ENCODE measurements at places on chromosomes 3 and 15.

GRCh38 chr3:115961380-115961779, 338.1 kb downstream of the GAP43 start:
- no peak for DNase-seq

DNA sequence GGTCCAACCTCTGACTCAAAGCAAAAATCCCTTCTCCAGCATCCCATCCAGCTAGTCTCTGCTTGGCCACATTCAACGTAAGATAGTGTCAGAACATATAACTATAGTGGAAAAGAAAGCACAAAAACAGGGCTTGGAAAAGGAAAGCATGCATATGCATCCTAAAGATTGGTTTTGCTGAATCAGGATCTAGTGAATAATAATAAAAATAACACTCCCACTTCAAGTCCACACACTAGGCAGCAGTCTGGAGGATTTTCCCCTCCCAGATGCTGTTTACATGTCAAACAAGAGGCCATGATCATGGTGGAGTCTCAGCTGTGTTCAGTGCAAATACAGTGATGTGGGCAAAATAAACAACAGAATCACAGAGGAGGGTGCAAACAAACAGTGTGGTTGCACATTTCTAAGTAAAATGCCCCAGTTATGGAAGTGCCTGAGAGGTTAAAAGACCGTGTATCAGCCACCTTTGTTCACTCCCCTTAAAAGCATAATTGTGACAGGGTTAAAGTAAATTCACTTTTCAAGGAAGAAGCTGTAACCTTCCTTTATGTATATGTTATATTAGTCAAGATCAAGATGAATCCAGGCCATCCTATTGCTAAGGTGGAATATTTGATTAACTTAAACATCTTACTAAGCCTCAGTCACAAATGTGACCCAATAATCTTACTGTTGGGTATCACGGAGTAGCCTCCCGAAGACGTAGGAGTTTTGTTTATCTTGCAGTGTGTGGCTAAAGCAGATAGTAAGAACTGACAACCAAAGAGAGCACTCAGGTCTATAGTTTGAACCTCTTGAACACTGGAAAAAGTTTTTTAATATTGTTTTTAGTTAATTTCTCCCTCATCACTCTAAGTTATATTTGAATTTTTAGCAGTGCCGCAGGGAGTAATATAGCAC, 424.5 kb downstream of the SOX2 start:
- DNase-seq: no peak

DNA sequence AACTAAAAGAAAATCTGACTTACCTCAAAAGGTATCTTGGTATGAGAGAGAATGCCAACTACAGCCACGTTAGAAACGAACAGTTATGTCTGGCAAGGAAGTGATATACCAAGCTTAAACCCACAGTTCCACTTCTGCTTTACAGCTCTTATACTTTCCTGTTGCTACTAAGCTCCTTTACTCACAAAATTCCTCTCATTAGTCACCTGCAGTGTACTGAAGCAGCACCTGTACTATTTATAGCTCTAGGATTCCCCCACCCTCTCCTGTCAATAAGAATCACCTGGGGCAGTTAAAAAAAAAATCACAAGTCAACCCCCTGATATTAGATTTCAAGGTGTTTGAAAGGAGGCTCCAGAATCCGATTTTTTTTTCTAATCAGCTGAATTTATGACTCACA, 2.9 kb upstream of the TMEM266 start:
- peak; percentile 76 for DNase-seq

DNA sequence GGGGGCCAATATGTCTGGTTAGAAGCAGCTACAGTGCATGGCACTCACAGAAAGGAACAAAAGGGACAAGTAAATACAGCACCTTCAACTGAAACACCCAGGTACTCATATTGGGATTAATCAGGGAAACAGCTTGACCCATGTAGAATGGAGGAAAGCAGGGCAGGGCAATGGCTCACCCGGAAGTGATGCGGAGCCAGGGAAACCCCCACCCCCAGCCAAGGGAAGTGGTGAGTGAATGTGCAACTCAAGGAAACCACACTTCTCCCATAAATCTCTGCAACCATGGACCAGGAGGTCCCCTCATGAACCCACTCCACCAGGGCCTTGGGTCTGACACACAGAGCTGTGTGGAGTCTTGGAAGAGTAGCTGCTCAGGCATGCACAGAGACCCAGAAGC, 117.1 kb downstream of the MTHFS start:
- DNase-seq: peak; percentile 66

- peak; percentile 5 for DNase-seq
Measured at GRCh38 chr3:114760679-114761078, 386.4 kb downstream of the ZBTB20 start.

DNA sequence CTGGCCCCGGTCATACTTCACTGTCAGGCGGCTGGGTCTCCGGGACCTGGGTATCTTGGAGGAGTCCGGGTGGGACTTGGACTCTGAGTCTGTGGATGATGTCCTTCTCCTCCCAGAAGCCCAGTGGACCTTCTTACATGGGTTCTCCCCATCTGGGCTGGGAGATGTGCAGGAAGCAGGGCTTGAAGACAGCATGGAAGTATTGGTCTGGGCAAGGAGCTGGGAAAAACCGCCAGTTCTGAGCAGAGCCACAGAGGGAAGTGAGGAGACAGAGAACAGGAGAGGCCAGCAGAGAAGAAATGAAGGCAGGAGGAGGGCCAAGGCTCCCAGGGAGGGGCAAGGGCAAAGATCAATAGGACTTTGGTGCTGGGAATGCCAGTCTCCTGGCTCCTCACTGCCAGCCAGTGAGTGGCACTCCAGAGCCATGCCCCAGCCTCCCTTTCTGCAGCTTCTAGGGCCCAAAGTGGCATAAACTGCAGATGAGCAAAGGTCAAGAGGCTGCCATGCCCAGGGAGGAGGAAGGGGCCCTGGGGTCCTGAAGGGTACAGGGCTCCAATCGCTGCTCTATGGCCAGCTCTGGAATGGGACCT, at the start of gene PPP1R14D:
PPP1R14D (minus strand) TSS at position 262 of the 590 bp plus-strand sequence; CDS start at position 195, 67 bp downstream.
- DNase-seq: no peak

DNA sequence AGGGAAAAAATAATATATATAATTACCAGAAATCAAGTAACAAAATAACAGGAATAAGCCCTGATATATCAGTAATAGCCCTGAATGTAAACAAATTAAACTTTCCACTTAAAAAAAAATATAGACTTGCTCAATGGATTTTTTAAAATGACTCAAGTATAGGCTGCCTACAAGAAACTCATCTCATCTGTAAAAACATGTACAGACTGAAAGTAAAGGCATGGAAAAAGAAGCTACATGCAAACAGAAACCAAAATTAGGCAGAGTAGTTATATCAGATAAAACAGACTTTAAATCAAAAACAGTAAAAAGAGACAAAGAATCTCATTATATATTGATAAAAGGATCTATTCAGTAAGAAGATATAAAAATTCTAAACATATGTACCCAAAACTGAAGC, 82.4 kb upstream of the STT3B start:
- no peak for DNase-seq

DNA sequence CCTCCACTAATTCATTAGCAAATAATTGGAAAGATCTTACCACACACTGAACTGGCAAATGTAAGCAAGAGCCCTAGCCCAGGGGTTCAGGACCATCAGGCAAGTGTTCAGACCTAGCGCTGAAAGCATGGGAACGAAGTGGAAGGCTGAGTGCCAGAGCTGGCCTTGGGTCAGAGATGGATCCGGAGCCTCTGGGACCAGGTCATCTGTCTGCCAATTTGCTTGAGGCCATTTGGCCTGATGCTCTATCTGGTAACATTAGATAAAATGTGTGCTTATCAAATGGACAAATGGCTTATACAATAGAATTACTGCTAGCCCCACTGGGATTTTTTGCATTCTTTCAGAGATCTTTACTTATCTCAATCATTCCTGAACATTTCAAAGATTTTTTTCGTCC, 1.4 kb upstream of the TMC3 start:
- no peak for DNase-seq

GRCh38 chr3:20975188-20975651, 775.8 kb downstream of the ZNF385D start:
- DNase-seq: no peak

DNA sequence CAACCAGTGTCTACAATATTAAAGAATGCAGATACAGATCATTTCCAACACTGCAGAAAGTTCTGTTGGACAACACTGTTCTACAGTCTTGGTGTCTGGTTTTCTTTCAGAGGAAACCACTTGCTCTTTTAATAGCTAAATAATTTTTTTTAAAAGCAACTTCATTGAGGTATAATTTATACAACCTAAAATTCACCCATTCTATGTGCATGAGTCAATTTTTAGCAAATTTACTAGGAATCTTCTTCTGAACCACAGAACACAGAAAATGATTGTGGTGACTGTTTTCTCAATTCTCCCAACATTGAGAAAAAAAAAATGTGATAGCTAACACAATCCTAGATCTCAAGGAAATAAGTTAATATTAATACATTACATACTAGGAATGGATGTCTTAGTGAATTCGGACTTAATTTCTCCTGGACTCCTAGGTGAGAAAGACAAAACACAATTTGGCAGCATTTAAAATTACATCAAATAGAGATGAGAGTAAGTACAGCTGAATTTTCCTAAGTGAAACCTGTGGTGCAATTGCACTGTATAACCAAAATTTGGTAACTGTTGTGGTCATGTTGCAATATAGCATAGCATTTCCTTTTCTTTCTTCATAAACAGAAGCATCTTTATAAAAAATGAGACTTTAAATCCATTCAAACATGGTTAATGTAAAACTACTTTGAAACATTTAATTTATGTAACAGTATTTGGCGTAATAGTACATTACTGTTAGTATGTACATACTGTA, 15.3 kb upstream of the PLCL2 start:
- no peak for DNase-seq

GRCh38 chr3:129558772-129559564, 16.0 kb downstream of the H1-8 start:
- peak; percentile 47 for DNase-seq

- DNase-seq: no peak
Measured at GRCh38 chr3:188230962-188231361, 77.0 kb downstream of the LPP start.

- DNase-seq: no peak
Measured at GRCh38 chr3:139122221-139122581, 77.5 kb upstream of the PRR23C start.

DNA sequence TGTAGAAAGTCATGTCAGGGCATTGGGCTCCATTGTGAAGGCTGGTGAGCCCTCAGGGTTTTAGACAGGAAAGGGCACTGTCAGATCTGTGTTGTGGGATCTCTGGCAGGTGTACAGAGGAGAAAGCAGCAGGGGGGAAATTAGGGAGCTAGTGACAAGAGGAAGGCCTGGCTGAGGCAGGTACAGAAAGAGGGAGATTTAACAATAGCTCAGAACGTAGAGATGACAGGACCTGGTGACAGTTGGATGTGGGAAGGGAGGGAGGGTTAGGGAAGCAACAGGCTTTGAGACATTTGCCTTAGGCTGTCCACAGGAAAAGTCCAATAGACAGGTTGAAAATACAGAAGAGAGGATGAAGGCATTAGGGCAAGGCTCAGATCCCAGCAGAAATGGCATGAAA, 288.1 kb downstream of the EPHB1 start:
- DNase-seq: no peak

- DNase-seq: no peak
Measured at GRCh38 chr15:34374816-34375215, 7.8 kb upstream of the LPCAT4 start.

GRCh38 chr3:147388700-147389580, 17.4 kb downstream of the ZIC4 start:
- DNase-seq: no peak

- no peak for DNase-seq
Measured at GRCh38 chr3:96958856-96959255, 144.5 kb downstream of the EPHA6 start.

DNA sequence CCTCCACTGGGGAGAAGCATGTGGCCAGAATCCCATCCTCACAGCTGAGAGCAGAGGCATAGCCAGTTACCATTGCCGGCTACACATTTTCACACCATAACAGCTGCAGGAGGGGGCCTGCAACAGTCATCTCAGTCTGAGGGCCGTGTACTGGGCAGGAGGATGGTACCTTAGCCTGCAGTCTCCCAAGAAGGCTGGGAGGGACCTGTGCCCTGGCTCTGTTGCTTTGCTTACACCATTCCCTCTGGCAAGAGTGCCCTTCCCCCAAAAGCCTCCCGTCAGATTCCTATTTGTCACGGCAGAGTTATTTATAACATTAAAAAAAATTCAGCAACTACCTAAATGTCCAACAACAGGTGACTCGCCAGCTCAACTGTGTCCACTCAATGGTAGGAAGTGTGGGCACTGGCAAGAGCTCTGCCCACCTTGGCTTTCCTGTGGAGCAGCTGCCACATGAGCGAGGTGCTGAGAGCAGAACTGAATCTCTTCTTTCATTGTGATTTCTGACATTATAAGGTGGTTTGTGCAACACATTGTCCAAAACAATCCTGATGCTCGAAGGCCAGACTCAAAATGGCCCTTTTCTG, 4.4 kb downstream of the CAMKV start:
- DNase-seq: no peak

- DNase-seq: no peak
Measured at GRCh38 chr3:46924921-46925584, 47.5 kb downstream of the PTH1R start.

DNA sequence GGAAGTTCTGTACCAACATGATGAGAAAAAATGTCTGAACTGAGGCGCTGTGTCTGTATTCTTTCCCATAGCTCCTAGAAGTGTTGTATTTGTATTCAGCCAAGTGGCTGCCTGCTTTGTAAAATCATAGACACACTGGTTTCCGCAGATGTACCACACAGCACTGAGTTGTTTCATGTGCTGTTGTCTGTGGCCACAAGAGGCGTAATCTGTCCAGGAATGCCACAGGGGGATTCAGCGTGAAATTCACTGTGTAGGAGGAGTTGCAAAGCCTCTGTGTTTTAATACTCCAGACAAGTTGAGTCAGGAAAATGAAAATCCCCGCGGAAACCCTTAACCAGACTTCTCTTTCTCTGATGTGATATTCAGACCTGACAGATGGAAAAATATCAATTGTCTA, 462.2 kb downstream of the NSUN3 start:
- peak; percentile 20 for DNase-seq

DNA sequence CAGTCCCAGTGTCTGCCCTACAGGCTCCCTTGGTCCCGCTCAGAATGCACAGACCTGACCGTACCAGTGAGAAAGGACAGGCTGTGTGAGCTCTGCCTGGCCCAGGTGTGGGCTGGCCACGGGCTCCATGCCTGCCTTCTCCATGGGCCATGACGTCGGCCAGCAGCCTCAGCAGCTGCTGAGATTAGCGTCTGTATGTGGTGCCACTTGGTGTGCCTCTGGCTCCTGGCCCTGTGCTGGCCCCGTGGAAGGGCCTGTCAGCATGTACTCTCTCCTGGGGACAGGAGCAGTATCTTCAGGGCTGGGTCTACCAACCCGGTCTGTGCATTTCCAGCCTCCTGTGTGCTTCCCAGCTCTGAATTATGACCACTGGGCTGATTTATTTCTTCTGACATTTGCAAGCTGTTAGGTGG, 25.7 kb downstream of the KLF13 start:
- DNase-seq: no peak

- no peak for DNase-seq
Measured at GRCh38 chr15:39034816-39035215, 470.2 kb upstream of the RASGRP1 start.

GRCh38 chr3:15280853-15281532, 51.4 kb downstream of the SH3BP5 start:
- no peak for DNase-seq

- DNase-seq: no peak
Measured at GRCh38 chr15:75138016-75138999, 63.4 kb upstream of the C15orf39 start.

GRCh38 chr15:41891946-41892345, 1.9 kb downstream of the SPTBN5 start:
- DNase-seq: no peak

Data from GM12865 (cell line).